ENCODE measurements at places on chromosomes 7 and 10.

DNA sequence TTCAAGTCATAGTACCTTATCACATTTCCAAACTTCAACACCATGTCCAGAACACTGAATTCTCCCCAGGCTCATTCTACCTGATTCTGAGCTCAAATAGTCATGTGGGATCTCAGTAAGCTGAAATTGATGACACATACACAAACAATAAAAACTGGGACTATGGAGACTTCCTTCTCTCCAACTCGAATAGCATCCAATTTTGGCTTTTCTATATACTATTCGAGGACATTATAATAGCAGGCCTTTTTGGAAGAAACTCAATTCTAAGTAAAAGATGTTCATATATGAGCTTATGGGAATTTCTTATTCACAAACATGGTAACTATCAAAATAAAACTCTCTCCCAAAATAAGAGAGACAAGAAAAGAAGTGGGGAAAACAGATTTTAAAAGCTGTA, 551 bp upstream of the TAS2R40 start:
- no peak for DNase-seq

DNA sequence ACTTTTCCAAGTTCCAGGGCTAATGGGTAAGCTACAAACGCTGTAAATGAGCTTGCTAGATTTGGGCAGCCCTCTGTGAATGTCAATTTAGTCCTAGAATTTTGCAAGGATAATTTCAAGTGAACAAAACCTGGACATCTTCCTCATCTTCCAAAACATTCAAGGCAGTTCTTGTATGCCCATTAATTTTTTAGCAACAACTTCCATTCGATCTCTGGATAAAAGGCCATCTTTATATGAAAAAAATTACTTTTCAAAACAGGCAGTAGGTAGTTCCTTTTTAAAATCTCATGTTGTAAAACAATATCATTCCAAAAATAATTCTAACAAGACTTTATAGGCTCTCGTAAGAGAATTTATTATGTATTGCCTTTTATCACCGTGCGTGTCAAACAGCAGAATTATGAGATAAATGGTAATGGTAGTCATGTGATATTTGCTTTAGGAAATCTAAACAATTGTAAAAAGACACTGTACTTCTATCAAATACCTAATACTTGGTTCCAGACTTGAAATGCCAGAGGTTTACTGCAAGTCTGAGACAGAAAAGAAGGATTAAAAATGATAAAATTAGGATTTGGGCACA, 143.7 kb upstream of the NRP1 start:
- no peak for DNase-seq

DNA sequence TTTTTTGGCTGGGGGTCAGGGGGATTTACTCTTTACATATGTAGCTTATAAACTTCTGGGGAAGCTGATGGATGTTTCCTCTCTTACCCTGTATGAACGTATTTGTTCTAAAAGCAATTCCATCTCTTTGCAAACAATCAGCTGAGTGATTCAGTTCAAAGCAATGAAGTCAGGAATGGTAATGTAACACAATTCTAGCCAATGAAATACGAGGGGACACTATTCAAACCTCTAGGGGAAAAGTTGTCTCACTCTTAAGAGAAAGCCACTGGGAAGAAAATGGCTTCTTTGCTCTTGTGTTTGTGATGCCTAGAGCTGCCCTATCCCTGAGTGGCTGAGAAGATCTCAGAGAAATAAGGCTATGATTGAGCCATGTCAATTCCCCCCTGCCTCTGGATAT, 134.8 kb upstream of the SEMA3C start:
- no peak for DNase-seq

GRCh38 chr10:79242620-79243152, 104.6 kb upstream of the PPIF start:
- DNase-seq = peak; percentile 53

DNA sequence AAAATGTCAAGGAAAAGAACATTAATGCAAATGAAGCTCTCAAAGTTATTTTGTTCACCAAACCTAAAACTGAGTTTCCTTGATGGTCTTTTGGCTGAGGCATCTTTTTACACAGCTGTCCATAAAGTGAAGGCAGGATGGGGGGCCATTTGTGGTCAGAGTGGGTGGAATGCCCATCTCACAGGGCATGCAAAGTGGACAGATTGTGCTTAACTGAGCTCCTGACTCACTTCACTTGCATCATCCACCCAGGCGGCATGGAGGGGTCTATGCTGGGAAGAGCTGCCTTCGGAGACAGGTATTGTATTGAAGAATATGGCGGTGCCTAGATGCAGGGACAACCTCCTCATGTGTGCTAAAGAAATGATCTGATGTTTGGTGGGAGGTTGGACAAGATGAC, 905.3 kb downstream of the KCNMA1 start:
- DNase-seq = no peak
